NCI-H1417 (cell line): ENCODE measurements at places on chromosomes 5 and 9.

- no peak for DNase-seq
These were observed 8.5 kb upstream of the ACSL6 start for GRCh38 chr5:132019857-132020555.

DNA sequence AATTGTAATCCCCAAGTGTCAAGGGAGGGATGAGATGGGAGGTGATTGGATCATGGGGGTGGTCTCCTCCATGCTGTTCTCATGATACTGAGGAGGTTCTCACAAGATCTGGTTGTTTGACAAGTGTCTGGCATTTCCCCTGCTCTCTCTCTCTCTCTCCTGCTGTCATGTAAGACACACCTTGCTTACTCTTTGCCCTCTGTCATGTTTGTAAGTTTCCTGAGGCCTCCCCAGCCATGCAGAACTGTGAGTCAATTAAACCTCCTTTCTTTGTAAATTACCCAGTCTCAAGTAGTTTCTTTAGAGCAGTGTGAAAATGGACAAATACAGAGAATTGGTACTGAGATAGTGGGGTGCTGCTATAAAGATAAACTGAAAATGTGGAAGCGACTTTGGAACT, 207.9 kb downstream of the HINT1 start:
- no peak for DNase-seq

DNA sequence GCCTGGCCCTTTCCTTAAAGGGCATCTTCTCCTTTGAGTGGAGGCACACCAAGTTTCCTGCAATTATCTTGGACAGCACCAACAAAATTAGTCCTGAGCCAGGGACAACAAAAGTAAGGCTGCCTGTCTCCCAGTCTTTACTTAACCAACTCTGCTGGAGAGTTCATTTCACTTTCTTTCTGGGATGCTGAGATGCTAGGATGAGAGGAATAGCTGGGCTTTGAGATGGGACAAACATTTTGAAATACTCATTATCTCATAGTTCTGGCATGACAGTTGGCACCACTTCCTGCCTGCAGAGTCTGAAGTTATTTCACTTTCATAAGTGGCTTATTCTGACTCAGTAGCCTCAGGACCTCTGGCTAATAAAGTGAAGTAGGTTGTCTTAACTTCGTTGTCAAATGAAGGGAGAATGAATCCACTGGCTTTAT, 157.0 kb downstream of the C9orf152 start:
- DNase-seq = no peak

DNA sequence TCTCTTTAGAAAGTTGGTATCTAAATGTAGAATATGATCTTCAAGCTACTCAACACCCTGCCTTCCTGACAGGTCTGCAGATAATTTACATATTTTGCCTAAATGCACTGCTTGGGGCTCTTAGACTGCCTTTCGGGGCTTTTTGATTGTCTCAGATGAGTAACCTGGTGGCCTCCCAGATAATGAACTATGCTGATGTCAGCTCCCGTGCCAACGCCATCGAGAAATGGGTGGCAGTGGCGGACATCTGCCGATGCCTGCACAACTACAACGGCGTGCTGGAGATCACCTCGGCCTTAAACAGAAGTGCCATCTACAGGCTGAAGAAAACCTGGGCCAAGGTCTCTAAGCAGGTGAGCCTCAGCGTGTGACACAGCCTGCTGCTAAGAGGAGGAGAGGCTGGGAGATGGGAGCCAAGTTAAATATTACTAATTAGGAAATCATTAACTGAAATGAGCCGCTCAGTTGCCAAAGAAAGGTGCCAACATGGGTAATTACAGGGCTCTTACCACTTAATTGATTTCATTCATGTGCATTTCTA, 20.8 kb upstream of the CKMT2 start:
- peak; percentile 93 for DNase-seq

GRCh38 chr5:55917402-55918086, 66.4 kb downstream of the IL31RA start:
- DNase-seq = no peak

GRCh38 chr5:137487600-137487999, 11.5 kb downstream of the SPOCK1 start:
- no peak for DNase-seq

- DNase-seq = no peak
These were observed 42.1 kb downstream of the SARDH start for GRCh38 chr9:133696071-133696472.

- DNase-seq = no peak
These were observed 67.3 kb upstream of the SGCD start for GRCh38 chr5:156259618-156260017.

GRCh38 chr9:124268661-124269060, 10.9 kb downstream of the NEK6 start:
- DNase-seq = no peak

DNA sequence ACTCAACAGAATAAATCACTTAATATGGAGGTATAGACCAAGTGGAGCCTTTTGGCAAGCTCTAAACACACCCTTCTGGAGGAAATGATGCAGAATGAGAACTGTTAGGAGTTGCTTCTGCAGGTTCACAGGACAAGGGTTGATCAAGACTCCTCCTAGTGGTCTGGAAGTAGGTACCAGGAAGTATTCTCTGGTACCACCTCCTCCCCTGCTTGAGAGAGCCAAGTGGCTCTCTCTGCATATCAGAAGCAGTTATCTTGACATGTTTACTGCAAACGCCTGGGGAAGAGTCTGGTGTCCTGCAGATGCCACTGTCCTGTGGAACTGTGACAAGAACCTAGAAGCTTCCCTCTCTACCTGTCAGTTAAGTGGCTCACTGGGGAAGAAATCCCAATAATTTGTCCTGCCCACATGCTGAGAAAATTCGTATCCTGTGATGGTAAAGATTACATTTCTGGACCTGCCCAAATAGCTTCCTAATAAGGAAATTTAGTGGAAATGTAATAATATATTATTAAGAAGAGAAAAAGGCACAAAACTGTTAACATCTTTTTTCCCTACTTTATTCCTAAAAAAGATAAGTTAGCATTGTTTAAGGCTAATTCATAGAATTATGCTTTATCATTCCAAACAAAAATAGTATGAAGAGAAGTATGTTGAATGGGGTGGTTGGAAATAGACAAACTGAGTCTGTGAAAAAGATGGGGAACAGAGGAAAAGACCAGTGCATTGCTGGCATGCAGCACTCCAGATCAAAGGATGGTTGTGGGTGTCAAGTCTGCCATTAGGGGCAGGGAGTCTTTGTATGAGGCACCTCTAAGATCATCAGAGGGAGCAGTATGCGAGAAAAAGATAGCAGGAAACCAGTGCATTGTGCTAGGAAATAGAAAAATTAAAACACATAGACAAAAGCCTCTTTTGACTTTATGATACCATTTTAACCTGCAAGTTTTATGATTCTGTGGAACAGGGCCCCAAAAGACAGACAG, 118.8 kb downstream of the CDC42SE2 start:
- peak; percentile 5 for DNase-seq

GRCh38 chr9:89994988-89995613, 390.3 kb downstream of the GADD45G start:
- no peak for DNase-seq

DNA sequence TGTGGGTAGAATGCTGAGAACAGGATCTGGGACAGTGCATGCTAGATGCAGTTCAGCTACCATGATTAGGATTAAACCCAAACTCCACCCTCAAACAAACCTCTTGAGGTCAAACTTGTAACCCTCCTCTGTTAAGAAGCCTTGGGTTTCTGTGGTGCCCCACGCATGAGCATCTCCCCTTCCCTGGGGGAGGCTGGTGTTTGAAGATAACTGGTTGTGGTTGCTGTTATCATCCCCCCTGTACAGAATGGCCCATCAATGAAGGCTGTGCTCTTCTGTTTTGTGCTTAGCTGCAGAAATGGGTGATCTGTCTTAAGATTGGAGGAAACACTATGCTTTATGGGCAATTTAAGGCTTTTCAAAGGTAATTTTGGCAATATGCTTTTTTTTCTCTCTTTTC, 4.4 kb upstream of the DAB2IP start:
- no peak for DNase-seq

DNA sequence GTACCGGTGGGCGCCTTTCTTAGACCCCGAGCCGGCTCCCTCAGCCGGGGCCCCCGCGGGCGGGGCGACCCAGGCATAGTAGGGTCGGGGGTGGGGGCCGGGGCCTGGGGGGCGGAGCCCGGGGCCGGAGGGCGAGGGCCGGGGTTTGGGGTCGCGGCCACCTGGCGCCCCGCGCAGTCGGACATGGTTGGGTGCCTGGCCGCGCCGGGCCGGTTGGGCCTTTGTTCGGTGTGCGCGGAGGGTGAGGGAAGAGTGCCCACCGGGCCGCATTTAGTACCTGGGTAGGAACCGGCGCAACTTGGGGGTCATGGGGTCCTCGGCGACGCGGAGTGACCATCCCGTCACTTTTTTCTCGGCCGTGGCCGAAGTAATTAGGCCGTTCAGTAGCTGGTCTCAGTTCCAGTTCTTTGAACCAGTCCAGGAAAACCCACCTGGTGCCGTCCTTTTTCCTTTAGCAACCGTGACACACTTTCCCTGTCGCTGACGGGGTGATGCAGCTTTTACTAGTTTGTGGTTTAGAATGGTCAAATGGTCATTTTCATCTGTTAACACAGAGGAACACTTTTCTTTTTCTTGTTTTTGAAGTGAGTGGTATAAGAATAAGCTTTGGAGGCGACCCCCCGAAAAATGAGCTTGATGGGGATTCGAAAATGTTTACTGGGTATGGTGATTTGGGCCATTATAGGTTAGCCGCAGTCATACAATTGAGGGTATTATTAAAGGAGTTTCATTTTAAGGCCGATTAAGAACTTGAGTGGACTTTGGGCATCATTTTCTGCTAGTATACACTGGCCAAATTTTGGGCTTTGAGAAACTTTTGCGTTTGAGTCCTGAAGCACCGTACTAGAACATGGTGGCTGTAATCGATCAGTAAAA, 589 bp downstream of the CKS2 start:
- peak; percentile 51 for DNase-seq

GRCh38 chr9:90906316-90907055, 104.9 kb downstream of the SYK start:
- peak; percentile 54 for DNase-seq

DNA sequence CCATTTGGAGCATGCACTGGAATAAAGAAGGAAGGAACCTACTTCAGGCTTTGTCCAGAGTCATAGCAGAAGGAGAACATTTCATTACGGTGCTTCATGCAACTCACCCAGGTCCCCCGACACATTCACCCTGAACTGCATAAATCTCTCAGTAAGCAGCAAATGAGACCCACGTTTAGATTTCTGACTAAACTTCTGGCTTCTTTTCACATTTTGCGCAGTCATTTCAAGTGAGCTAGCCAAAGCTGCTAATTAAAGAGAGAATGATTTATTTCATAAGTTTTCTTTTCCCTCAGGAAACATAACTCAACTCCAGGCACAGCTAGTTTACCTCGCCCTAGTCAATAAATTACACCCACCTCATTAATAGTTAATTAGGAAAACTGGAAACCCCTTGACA, 88.6 kb upstream of the GAS1 start:
- no peak for DNase-seq

DNA sequence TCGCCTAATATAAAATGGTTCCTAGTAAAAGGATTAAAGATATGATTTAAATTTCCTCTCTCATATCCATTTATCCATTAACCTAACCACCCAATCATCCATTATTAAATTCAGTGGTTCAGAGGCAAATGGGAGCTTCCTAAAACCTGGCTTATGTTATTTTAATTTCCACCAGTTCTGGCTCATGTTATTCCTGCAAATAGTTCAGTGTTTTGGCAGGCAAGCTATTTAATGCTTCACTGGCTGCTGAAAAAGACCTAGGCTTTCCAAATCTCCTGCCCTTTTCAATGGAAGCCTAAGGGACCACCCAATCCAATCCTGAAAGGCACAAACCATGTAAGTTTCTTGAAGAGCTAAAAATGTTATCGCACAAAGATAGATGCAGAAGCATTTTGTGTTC, 52.3 kb downstream of the POC5 start:
- no peak for DNase-seq

GRCh38 chr5:180035206-180035931, 36.2 kb downstream of the RNF130 start:
- DNase-seq = no peak

- DNase-seq = no peak
These were observed 5.0 kb upstream of the GSN start for GRCh38 chr9:121262953-121263352.

DNA sequence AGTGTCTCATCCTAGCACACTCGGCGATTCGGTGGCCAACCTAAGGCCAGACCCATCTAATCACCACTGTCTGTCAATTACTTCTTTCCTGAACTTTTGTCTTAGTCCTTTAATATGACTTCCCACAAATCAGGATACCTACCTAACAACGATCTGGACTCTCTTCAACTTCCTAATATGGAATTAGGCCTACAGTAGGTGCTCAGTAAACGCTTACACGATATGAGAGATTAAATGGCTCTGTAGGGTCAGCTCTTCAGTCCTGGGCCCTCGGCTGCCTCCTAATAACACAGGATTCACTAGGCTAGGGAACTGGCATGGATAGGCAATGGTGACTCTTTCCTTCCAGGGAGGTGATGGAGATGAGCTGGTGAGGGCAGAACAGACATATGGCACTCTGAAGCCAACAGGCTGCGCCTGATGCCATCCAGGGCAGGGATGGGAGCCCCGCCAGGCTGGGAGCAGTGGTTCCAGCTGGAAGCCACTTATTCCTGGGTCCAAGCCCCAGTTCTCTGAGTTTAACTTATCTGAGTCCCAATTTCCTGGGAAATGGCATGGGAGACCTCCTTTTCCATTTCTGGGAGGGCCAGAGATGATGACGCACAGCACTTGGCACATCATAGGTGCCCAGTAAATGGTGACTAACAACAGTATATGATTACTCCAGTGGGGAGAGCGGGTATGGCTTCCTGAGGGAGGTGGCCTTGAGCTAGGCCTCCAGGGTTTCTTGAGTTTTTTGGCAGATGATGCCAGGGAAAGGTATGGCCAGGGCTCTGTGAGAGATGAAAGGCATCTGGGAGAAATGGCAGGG, 7.3 kb downstream of the PDGFRB start:
- no peak for DNase-seq

GRCh38 chr5:137782984-137783536, 28.9 kb upstream of the HNRNPA0 start:
- no peak for DNase-seq

DNA sequence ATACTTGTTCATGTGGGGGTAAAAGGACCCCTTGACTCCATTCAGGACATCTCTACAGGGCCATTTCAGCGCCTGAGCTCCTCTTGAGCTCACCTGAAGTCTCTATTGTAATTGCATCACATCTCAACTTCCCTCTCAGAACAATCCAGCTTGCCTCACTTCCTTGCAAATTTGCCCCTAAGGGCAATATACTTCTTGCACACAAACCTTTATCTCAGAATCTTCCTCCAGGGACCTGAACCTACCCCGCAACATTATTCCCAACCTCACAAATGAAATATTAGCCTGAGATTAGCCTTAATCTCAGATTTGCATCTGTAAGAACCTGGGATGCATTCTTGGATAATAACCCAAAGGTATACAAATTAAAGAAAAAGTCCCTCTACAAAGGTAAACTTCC, 159.2 kb downstream of the DRD1 start:
- no peak for DNase-seq

DNA sequence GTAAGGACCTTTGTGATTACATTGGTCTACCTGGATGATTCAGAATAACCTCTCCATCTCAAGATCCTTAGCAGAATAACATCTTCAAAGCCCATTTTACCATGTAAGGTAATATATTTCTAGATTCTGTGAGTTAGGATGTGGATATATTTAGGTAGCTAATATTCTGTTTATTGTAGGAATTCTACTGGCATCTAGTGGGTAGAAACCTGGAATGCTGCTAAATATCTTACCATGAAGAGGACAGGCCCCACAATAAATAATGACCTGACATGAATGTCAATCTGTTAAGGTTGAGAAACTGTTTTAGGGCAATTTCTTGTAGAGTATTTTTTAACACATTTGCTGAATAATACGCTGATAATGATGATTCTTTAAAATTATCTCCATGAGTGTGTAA, 426.8 kb downstream of the MAN2A1 start:
- no peak for DNase-seq

- no peak for DNase-seq
These were observed 193.7 kb downstream of the CACNA1B start for GRCh38 chr9:138071292-138071691.
